ENCODE measurements at places on chromosomes 7 and 10.

GRCh38 chr7:154583454-154583853 is 419.5 kb downstream of the PAXIP1 start:
- no peak for DNase-seq

GRCh38 chr10:132918264-132918616 is 24.1 kb downstream of the CFAP46 start:
- DNase-seq = no peak

- DNase-seq = no peak
Measured at GRCh38 chr10:29379208-29379607, 90.3 kb downstream of the LYZL1 start.

DNA sequence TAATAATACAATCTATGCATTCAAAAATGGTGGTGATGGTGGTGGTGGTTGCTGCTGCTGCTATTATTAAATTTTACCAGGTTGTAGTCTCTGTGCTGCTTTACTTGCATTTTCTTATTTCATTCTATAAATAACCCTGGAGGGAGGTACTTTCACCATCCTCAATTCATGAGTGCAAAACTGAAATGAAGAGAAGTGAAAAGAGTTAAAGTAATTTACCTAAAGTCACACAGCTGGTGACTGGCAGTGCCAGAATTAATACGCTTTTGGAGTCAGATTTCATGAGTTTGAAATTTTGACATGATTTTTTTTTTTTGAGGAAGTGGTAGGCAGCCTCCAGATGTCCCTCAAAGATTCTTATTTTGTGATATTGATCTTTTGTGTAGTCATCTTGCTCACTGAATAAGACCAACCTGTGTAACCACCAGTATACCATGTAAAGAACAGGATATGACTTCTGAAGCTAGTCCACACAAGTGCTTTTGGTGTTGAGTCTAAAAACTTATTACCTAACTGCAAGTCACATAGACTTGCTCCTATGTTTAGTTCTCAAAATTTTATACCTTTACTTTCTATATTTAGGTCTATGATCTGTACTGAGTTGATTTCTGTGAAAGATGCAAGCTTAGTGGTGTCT is 218.8 kb downstream of the ZWINT start:
- no peak for DNase-seq

- DNase-seq = no peak
Measured at GRCh38 chr10:103677486-103678177, 177.7 kb downstream of the SH3PXD2A start.

DNA sequence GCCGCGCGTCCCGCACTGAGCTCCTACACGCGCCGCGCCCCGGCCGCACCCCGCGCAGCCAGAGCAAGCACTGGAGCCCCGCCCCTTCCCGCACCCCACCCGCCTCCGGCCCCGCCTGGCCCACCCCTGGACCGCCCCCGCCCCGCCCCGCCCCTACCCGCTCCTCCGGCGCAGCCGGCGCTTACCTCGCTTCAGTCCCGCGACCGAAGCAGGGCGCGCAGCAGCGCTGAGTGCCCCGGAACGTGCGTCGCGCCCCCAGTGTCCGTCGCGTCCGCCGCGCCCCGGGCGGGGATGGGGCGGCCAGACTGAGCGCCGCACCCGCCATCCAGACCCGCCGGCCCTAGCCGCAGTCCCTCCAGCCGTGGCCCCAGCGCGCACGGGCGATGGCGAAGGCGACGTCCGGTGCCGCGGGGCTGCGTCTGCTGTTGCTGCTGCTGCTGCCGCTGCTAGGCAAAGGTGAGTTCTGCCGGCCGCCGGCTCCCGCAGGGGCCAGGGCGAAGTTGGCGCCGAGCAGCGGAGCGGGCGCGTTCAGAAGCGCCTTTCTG is at the start of gene RET:
Gene RET, plus strand, starts transcription at position 194 of the 545 bp plus-strand sequence. Its CDS starts 190 bp downstream, at position 384.
- DNase-seq = no peak

GRCh38 chr7:128807191-128807590 is 15.4 kb downstream of the CCDC136 start:
- no peak for DNase-seq

- DNase-seq = no peak
Measured at GRCh38 chr10:47145290-47145934, 154.6 kb upstream of the GDF10 start.

DNA sequence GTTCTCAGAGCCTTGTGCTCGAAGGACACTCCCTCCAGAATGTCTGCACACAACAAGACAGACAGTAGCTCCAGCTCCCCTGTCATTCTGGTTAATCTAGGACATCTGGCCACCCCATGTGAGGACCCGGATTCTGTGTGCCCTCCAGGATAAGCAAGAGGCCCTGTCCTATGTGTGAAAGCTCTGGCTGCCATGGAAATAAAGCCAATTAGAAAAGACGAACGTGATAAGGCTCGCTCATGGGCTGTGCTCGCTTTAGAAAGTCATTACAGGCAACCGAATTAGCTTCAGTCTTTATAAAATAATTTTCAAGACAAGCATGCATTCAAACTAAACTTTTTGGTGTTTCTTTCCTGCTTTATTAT is 263.4 kb downstream of the INHBA start:
- no peak for DNase-seq

GRCh38 chr10:59625721-59626522 is 83.7 kb downstream of the SLC16A9 start:
- peak; percentile 79 for DNase-seq

- DNase-seq = peak; percentile 46
Measured at GRCh38 chr10:61933859-61934555, 32.5 kb downstream of the ARID5B start.

DNA sequence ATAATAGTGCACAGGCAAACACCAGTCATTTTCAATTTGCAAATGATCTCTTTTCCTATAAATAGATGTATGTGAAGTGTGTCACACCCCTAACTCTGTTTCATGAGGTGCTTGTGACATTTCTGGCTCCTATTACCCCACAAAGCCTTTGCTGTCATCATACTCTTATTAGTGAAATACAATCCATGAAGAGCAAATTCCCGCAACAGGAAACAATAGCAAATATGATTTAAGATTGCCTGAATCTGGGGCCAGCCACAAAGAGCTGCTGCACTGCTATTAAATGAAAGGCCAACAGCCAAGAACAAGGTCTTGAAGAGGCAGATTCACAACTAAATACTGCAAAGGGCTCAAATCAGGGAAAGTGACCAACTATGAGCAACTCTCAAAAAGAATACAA is 96.3 kb upstream of the CAV2 start:
- DNase-seq = peak; percentile 29

DNA sequence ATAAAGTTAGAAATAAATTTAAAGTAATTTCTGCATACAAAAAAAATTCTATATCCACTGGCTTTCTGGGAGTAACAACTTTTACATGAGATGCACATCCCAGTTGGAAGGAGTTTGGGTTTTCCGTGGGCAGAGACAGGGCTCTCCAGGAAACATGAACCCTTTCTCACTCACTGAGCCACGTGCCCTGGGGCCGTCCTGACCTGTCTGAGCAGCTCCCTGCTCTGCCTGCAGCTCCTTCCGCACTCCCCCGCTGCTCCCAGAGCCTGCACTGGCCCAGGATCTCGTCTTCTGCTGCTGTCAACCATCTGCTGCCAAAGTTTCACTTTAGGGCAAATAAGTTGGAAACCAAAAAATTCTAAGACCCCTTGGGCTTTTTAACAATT is 169.1 kb downstream of the DIP2C start:
- peak; percentile 63 for DNase-seq

DNA sequence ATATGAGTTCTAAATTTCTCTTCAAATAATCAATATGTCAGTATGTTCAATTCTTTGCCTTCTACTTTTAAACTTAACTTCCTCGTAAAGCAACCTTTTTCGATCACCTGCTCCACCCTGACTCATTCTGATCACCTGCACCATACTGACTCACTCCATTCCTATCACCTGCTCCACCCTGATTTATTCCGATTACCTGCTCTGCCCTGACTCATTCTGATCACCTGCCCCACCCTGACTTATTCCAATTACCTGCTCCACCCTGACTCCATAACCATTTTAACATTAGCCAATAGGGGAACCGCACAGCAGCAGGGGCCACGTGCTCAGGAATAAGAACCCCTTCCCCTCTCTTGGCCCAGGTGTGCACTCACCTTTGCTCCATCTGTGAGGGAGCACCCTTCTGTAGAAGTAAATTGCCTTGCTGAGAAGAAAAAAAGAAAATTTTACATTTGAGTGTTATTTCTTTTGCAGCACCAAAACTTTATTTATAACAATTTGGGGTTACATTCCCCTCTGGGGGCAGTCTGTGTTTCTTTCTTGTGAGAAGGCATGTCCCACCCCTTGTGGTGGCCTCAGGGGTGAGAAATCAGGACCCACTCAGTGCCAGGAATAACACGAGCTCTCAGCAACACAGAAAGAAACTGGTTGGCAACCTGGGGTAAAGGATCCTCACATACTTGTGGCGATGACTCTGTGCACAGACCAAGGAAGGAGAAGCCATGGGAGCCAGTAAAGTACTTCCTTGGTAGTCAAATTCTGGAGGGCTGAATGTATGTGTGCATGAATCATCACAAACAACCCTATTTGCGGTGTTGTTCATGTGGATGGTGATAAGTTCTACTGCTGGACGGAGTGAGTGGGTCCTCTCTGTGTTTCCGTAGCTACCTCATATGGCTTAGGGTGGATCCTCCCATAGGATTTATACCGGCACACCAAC is 29.4 kb upstream of the PPP1R9A start:
- DNase-seq = no peak

DNA sequence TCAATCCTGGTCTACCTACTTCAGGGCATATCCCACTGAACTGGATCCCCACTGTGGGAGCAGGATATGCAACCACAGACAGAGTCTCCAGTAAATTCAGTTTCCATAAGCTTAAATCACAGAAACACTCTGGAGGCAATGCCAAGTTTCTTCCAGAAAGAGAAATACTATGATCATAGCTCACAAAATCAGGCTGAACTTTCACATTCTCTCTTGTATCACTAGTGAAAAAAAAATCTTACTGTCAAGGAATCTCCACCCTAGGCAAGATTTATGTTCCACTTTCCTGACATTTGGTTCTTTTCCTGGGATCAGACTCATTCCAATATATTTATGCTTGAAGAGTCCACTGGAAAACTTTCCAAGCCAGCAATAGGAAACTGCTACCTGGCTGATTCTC is 749.0 kb downstream of the SUGCT start:
- DNase-seq = no peak

DNA sequence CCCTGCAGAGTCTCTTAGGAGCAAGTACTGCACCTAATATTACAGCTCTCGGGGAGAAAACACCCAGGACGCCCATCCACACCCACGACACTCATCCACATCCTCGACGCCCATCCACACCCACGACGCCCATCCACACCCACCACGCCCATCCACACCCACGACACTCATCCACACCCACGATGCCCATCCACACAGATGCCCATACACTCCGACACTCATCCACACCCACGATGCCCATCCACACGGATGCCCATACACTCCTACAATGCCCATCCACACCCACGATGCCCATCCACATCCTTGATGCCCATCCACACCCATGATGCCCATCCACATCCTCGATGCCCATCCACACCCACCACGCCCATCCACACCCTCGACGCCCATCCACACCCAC is 503.1 kb downstream of the PTPRN2 start:
- no peak for DNase-seq

DNA sequence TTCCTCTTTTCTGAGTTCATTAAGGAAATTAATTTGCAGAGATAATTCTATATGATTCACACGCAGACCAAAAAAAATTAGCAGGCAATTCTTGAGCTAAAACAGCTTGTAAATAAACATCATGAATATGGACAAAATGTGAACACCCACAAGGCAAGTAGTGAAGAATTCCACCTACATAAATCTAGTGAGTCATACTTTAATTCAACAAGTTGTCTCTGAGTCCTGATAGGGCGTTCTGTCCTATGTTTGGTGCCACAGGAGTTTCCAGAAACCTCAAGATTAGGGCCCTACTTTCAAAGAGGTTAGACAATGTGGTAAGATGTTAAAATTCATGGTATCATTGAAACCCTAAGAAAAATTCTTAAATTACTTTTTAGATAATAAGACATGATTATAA is 122.3 kb downstream of the SGMS1 start:
- peak; percentile 42 for DNase-seq

GRCh38 chr7:87567052-87567451 is 33.6 kb downstream of the ABCB1 start:
- DNase-seq = no peak

DNA sequence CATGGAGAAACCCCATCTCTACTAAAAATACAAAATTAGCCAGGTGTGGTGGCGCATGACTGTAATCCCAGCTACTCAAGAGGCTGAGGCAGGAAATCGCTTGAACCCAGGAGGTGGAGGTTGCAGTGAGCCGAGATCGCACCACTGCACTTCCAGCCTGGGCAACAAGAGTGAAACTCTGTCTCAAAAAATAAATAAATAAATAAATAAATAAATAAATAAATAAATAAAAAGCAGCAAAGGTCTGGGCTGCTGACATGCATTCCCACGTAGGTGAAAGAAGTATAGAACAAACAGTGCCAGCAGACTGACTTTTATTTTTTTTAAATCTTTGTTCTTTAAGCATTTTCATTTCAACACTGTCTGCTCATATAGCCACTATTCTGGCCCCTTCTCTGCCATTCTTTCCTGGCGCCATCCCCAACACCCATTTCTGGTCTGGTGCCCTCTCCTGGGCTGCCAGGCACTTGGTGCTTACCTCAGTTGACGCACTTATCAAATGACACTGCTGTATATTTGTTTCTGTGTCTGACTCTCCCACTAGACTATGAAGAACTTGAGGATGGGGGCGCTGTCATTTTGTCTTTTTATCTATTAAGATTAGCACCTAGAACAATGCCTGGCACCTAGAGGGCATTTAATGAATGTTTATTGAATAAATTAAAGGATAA is 15.6 kb downstream of the FAM107B start:
- no peak for DNase-seq

DNA sequence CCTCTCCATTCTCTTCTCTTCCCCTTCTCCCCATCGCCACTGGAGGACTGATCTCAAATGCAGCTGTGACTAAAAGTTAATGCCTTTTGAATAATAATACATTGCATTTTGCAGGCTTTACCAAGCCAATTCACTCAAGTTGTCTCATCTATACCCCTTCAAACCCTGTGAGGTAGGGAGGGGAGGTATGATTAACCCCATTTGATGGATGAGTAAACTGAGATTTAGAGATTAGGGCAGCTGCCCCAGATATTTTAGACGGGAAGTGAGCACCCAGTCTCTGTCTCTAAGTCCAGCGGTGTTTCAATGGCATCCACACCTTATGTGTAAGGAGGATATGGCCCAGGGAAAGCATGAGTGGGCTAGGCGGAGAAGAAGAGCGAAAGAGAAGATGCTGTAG is 1.1 kb downstream of the CPA5 start:
- DNase-seq = no peak

DNA sequence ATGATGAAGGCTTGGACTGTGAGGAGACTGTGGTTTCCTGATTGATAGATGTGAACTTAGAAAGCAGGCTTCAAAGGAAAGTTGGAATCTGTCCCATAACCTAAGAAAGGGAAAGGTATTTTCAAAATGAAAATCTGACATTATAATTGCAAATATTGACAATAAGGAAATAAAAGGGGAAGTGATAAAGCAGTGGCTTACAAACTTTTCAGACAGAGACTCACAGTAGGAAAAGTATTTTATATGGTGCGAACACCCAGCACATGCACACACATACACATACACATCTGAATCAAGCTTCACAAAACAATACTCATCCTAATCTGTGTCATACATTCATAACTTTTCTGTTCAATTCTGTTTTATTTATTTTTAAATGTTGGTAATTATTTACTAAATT is 4.8 kb downstream of the PON1 start:
- DNase-seq = no peak

Data from fibroblast of villous mesenchyme (primary cell).